ENCODE measurements at places on chromosomes 13 and 19.

DNA sequence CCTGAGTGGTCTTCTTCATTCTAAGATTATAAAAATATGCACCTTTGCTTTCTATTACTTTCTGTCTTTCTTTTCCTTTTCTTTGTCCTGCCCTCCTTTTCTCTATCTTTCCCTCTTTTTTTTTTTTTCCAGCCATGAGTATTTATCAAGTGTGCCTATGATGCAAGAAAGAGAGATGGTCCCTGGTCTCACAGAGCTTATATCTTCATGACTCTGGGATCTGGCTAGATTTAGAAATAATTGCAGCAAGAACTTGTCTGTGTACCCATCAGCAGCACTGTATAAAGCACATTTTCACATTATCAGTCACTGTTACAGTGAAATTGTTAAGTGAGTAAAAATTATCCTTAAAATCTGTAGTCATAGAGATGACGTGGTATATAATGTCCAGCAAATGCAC lies 31.6 kb upstream of the GAS6 start:
- no peak for DNase-seq

GRCh38 chr13:100212904-100213553 lies 124.1 kb downstream of the PCCA start:
- DNase-seq = no peak

GRCh38 chr13:41232578-41233480 lies 30.5 kb downstream of the MTRF1 start:
- no peak for DNase-seq

- DNase-seq = no peak
Observed at GRCh38 chr13:20782116-20782708, 8.5 kb upstream of the EEF1AKMT1 start.

- DNase-seq = no peak
Observed at GRCh38 chr13:30615481-30615865, 2.2 kb upstream of the USPL1 start.

Data from femur (tissue), 1 donor.